Activated CD4-positive, alpha-beta memory T cell treated with anti-CD3 and anti-CD28 coated beads, Interleukin-2, amount 10 ng/mL, durations not matched to agents 7 days and 5 days (primary cell): ENCODE measurements at places on chromosomes 12 and 14. TPM values are rescaled to one million over a fixed set of nuclear protein-coding genes. Genes with fewer than 3 reads are reported as not detected.

DNA sequence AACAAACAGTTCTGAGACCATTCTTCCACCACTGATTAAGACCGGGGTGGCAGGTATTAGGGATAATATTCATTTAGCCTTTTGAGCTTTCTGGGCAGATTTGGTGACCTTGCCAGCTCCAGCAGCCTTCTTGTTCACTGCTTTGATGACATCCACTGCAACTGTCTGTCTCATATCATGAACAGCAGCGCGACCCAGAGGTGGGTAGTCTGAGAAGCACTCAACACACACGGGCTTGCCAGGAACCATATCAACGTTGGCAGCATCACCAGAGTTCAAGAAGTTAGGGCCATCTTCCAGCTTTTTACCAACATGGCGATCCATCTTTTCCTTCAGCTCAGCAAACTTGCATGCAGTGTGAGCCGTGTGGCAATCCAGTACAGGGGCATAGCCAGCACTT, 16.9 kb downstream of the AEBP2 start:
- H3K4me1 ChIP-seq, result peaks cover 13% of the 10 kb centered on the region
- H3K27ac ChIP-seq, result no peak overlapping the region
- DNase-seq, result no peak
- no peaks in the 10 kb centered on the region for H3K27me3 ChIP-seq
- peaks cover 39% of the 10 kb centered on the region for H3K36me3 ChIP-seq
- H3K4me3 ChIP-seq, result no peak overlapping the region

- H3K4me3 ChIP-seq, result no peak overlapping the region
- no peaks in the 10 kb centered on the region for H3K27me3 ChIP-seq
- no peak for DNase-seq
- no peaks in the 10 kb centered on the region for H3K4me1 ChIP-seq
- H3K36me3 ChIP-seq, result peaks cover 1% of the 10 kb centered on the region
Measured at GRCh38 chr12:67471810-67472209, 176.7 kb upstream of the DYRK2 start.

- H3K4me1 ChIP-seq, result peaks cover 2% of the 10 kb centered on the region
- H3K4me3 ChIP-seq, result no peak overlapping the region
- no peak for DNase-seq
- no peaks in the 10 kb centered on the region for H3K27me3 ChIP-seq
- no peak overlapping the region for H3K27ac ChIP-seq
- H3K36me3 ChIP-seq, result no peaks in the 10 kb centered on the region
Measured at GRCh38 chr14:89740241-89740640, 214.3 kb downstream of the EFCAB11 start.

DNA sequence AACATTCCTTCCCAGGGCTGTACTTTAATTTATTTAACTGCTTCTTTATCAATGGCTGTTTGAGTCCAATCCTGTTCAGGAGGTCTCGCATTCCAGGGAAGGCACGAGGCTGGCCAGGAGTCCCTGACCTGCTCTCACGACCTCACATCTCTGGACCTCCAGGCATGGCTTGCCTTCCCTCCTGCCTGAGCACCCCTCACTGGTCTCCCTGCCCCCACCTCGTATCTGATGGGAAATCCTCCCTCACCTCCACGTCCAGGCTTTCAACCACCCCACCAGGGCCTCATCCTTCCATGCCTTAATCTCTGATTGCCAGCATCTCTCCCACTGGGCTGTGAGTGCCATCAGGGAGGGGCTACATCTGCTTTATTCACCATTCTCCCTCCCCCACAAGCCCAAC, 29.0 kb downstream of the PRKAB1 start:
- DNase-seq, result no peak
- no peaks in the 10 kb centered on the region for H3K27me3 ChIP-seq
- no peak overlapping the region for H3K27ac ChIP-seq
- H3K36me3 ChIP-seq, result peaks cover 55% of the 10 kb centered on the region

GRCh38 chr14:96390965-96391292, 999 bp upstream of the AK7 start:
- no peak overlapping the region for H3K27ac ChIP-seq
- H3K36me3 ChIP-seq, result peaks cover 3% of the 10 kb centered on the region
- H3K4me3 ChIP-seq, result peak overlapping the region; percentile 82
- H3K27me3 ChIP-seq, result peaks cover 6% of the 10 kb centered on the region

DNA sequence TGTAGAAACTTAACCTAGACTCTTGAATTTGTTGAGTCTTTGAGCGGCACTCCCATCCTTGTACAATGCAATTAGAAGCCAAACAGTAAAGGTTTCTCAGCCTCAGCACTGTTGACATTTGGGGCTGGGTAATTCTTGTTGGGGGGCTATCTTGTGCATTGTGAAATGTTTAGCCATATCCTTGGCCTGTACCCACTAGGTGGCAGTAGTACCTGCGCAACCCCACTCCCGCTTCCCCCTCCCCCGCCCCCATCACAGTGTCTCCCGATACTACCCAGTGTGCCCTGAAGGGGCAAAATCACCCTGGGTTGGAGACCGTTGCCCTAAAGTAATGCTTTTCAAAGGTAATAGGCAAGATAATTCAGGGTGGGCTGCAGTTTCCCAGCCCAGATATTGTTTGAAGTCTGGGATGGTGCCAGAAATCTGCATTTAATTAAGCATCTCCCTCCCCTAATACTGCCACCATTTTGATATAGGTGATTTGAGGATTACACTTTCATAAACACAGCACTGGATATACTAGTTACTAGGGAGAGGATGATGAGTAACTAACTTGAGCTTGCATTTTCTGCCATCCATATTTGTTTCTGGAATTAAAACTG, 1.8 kb downstream of the COX6A1 start:
- H3K36me3 ChIP-seq, result peaks cover 30% of the 10 kb centered on the region
- H3K27me3 ChIP-seq, result no peaks in the 10 kb centered on the region
- peaks cover 41% of the 10 kb centered on the region for H3K4me1 ChIP-seq
- DNase-seq, result peak; percentile 79

- no peak for DNase-seq
- H3K36me3 ChIP-seq, result peaks cover 3% of the 10 kb centered on the region
- H3K27me3 ChIP-seq, result peaks cover 14% of the 10 kb centered on the region
- H3K4me1 ChIP-seq, result peaks cover 27% of the 10 kb centered on the region
- peak overlapping the region; percentile 85 for H3K4me3 ChIP-seq
- H3K27ac ChIP-seq, result peak overlapping the region; percentile 78
Measured at GRCh38 chr14:52551205-52551604, 1.1 kb downstream of the TXNDC16 start.

DNA sequence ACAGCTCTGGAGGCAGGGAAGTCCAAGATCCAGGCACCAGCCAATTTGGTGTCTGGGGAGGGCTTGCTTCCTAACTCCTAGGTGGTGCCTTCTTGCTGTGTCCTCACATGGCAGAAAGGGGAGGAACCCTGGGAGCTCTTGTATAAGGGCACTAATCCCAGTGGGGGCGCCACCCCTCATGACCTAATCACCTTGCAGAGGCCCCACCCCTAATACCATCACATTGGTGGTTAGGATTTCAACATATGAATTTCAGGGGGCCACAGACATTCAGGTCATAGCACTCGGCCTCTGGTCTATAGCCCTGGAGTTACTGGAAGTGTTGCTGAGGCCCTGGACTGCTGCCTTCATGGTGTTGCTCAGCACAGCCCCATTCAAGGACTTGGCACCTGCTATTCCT, 14.6 kb downstream of the PSMD9 start:
- no peak overlapping the region for H3K27ac ChIP-seq
- no peak for DNase-seq
- no peak overlapping the region for H3K4me3 ChIP-seq

DNA sequence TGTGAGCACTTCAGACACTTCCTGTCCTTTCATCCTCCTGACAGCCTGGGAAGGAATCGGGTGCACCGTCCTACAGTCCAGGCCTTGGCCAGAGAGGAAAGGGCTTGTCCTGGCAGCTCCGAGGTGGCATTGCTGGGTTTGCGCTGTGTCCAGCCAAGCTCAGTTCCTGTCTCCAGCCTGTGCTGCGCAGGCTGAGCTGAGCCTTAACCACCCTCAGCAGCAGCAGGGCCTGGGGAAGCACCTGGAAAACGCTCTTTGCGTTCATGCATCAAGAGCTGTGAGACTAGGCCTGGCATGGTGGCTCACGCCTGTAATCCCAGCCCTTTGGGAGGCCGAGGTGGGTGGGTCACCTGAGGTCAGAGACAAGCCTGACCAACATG, 33.7 kb upstream of the EML1 start:
- H3K27ac ChIP-seq, result no peak overlapping the region
- no peak for DNase-seq
- peaks cover 9% of the 10 kb centered on the region for H3K27me3 ChIP-seq
- no peaks in the 10 kb centered on the region for H3K36me3 ChIP-seq
- no peaks in the 10 kb centered on the region for H3K4me1 ChIP-seq
- H3K4me3 ChIP-seq, result no peak overlapping the region

- no peak for DNase-seq
- peak overlapping the region; percentile 9 for H3K27ac ChIP-seq
- H3K36me3 ChIP-seq, result peaks cover 13% of the 10 kb centered on the region
- H3K4me1 ChIP-seq, result peaks cover 38% of the 10 kb centered on the region
Measured at GRCh38 chr12:53561590-53561953, 54.3 kb upstream of the NPFF start.

- H3K36me3 ChIP-seq, result peaks cover 10% of the 10 kb centered on the region
- no peaks in the 10 kb centered on the region for H3K27me3 ChIP-seq
- no peak for DNase-seq
- H3K27ac ChIP-seq, result no peak overlapping the region
- H3K4me3 ChIP-seq, result no peak overlapping the region
Measured at GRCh38 chr12:121512561-121512960, 68.3 kb downstream of the KDM2B start.

DNA sequence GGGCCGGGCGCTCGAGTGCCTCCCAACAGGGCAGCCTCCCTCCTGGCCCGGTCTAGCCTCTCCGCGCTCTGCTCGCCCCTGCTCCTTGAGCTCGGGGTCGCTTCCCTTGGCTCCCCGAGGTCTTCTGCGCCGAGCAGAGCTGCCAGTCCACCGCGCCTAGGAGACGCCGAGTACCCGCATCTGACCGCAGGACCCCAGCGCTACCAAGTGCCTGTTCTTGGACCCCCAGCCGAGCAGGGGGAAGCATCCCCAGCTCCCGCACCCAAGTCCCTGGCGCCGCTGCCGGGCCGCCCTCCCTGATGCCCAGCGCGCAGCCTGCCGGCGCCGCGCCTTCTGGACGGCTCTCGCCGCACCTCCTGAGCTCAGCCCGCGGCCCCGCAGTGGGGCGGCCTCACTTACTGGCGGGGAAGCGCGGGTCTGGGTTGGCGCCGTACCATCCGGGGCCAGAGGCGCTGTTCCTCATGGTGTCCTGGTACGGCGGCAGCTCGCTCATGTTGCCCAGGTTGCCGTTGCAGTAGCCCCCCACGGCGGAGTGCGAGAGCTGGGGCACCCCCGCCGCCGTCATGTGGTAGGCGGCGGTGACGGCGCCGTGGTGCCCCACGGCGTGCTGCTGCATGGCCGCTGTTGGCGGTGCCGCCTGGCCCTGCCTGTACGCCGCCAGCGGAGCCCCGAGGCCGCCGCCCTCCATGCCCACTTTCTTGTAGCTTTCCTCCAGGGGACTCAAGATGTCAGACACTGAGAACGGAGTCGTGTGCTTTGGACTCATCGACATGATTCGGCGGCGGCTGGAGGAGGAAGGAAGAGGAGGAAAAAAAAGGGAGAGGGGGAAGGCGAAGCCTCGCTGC, 1.2 kb downstream of the NKX2-1 start:
- peaks cover 6% of the 10 kb centered on the region for H3K4me1 ChIP-seq
- no peak overlapping the region for H3K27ac ChIP-seq
- no peak overlapping the region for H3K4me3 ChIP-seq
- H3K27me3 ChIP-seq, result peaks cover 77% of the 10 kb centered on the region

DNA sequence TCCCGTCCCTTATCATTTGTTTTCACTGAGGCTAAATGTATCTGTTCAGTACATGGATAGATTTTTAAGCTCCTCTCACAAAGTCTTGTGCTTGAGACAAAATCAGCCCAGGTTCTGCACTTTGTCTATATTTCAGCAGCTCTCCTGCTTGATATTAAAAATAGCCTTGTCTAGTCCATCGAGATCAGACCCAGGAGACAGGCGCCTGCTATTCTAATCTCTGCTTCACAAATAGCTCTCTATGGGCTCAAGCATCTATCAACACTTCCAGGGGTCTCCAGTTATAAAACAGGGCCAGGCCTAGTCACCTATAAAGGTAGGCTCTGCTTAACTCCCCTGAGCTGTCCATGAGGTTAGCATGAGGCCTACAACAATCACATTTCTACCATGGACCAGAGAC, 62.5 kb downstream of the ZFP36L1 start:
- H3K4me3 ChIP-seq, result no peak overlapping the region
- H3K27me3 ChIP-seq, result peaks cover 3% of the 10 kb centered on the region
- DNase-seq, result no peak
- H3K4me1 ChIP-seq, result peaks cover 37% of the 10 kb centered on the region
- no peak overlapping the region for H3K27ac ChIP-seq

GRCh38 chr14:54610051-54610977, 43.4 kb downstream of the SAMD4A start:
- H3K27me3 ChIP-seq, result peaks cover 9% of the 10 kb centered on the region
- no peak for DNase-seq
- no peak overlapping the region for H3K4me3 ChIP-seq
- no peaks in the 10 kb centered on the region for H3K4me1 ChIP-seq
- no peak overlapping the region for H3K27ac ChIP-seq

GRCh38 chr14:88384718-88385117, 739 bp upstream of the SPATA7 start:
- no peaks in the 10 kb centered on the region for H3K36me3 ChIP-seq
- DNase-seq, result no peak
- H3K27me3 ChIP-seq, result peaks cover 8% of the 10 kb centered on the region
- peaks cover 16% of the 10 kb centered on the region for H3K4me1 ChIP-seq
- H3K27ac ChIP-seq, result no peak overlapping the region

DNA sequence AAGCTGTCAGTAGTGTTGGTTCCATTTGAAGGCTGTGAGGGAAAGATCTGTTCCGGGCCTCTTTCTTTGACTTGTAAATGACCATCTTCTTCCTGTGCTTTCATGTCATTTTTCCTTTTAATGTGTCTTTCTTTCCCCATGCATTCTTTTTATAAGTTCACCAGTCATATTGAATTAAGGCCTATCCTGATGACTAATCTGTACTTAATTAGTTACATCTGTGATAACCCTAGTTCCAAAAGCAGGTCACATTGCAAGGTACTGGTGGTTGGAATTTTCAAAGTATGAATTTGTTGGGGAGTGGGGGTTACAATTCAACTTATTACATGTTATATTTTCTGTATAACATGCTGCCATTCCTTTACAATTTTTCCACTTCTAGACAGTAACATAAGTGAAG, 1642.1 kb upstream of the FLRT2 start:
- H3K4me3 ChIP-seq, result no peak overlapping the region
- no peaks in the 10 kb centered on the region for H3K4me1 ChIP-seq
- H3K36me3 ChIP-seq, result no peaks in the 10 kb centered on the region

DNA sequence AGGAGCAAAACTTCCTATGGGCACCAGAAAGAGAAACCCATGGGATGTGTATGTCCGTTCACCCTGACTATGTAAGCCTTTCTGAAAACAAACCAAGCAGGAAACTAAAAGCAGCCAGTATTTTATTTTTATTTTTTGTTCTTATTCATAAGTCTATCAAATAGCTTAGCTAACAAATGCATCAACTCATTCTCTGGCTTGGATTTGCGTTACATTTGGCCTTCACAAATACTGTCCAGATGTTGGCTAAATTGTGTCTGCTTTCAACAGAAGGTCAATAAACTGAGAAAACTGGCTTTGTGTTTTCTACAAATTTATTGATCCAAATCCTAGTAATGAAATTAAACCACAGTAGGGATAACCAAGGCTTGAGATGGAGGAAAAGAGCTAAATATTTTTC, 379.0 kb downstream of the NOVA1 start:
- H3K27me3 ChIP-seq, result no peaks in the 10 kb centered on the region
- no peak overlapping the region for H3K4me3 ChIP-seq
- H3K4me1 ChIP-seq, result no peaks in the 10 kb centered on the region
- no peak overlapping the region for H3K27ac ChIP-seq

Gene NGB
- not detected for total RNA-seq

Gene AJUBA
- 1.3 TPM for total RNA-seq

Gene OTUB2
- 7.9 TPM for total RNA-seq

Gene PTPRB
- not detected for total RNA-seq

Gene PPP1R1A
- not detected for total RNA-seq

Gene DTX1
- total RNA-seq, result 0.18 TPM

Gene RFX4
- not detected for total RNA-seq

Gene OR4E2
- total RNA-seq, result not detected

Gene YAF2
- total RNA-seq, result 44.4 TPM

Gene ADCY4
- 5.9 TPM for total RNA-seq

Gene KLC1
- 160 TPM for total RNA-seq
